ENCODE measurements at places on chromosomes 4 and X.
A peak's percentile ranks its signal among the peaks of the same experiment; 100 is the strongest.

DNA sequence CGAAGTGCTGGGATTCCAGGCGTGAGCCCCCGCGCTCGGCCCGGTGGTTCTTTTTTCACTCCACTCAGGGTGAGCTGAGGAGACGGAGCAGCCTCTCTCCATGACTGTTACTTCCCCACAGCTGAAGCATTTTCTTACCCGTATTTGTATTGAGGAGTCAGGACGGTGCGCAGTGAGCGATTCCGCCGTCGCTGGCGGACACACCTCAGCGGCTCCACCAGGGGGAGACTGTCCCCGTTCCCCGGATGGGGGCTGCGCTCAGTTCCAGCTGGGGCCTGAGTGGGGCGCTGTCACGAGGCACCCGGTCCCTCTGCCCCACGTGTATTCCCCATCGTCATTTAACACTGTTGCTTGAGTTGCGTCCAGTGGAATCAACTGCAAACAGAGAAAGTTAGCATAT lies 844.0 kb upstream of the FRG1 start:
- no peak for DNase-seq

- no peak for DNase-seq
Observed at GRCh38 chr4:73868206-73869129, 725 bp upstream of the CXCL1 start.

DNA sequence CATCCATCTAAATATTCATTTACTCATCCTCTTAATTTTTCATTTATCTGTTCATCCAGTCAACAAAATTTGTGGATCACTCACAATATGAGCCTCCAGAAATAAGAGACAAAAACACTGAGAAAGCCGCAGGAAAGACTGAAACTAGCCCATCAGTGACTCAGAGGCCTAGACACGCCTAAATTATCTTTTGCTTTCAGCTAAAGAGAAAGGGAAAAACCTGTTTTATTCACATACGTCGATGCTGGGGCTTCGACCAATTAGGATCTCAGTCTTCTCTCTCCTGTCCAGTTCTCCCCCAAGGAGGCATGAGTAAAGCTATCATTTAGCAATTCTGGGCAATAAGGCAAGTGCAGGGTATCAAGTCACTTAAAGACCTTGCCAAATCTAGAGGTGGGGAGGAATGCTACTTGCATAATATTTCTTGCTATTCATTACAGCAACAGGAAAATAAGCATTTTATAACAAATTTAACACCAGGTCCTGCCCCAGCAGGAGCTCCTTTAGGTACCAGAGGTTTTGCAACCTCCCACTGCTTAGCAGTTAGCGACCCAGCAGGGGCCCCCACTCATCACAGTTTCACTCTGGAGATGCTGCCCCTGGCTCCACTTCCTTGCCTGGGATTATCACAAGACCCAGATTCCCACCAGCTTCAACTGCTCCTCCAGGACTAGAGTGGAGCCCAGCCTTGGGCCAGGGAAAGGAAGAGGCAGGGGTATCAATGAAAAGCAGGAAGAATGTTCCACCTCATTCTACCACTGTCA lies 30.1 kb upstream of the TMEM154 start:
- DNase-seq = no peak

DNA sequence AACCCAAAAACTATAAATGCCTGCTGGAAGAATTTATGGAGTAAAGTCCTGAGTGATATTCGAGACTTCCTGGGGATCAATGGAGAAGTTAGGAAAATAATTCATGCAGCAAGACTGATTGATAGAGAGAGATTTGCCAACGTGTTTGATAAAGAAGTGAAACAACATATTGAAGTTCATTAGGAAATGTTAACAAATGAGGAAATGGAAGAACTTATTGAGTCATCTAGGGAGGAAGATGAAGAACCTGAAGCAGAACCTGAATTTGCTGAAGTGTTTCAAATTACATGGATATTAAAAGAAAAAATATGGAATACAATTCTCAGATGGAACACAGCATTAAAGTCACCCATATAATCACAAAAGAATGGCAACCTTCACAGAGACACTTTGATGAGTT lies 39.0 kb downstream of the DDX60 start:
- DNase-seq = peak; percentile 23

- no peak for DNase-seq
Observed at GRCh38 chr4:37964734-37965457, 4.7 kb downstream of the PTTG2 start.

DNA sequence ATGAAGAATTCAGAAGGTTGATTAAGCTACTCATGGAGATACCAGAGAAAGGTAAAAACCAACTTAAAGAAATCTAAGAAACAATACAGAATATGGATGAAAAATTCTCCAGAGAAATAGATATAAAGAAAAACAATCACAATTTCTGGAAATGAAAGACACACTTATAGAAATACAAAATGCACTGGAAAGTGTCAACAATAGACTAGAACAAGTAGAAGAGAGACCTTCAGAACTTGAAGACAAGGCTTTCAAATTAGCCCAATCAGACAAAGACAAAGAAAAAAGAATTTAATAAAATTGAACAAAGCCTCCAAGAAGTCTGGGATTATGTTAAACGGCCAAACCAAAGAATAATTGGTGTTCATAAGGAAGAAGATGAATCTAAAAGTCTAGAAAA lies 9.6 kb downstream of the STBD1 start:
- no peak for DNase-seq

DNA sequence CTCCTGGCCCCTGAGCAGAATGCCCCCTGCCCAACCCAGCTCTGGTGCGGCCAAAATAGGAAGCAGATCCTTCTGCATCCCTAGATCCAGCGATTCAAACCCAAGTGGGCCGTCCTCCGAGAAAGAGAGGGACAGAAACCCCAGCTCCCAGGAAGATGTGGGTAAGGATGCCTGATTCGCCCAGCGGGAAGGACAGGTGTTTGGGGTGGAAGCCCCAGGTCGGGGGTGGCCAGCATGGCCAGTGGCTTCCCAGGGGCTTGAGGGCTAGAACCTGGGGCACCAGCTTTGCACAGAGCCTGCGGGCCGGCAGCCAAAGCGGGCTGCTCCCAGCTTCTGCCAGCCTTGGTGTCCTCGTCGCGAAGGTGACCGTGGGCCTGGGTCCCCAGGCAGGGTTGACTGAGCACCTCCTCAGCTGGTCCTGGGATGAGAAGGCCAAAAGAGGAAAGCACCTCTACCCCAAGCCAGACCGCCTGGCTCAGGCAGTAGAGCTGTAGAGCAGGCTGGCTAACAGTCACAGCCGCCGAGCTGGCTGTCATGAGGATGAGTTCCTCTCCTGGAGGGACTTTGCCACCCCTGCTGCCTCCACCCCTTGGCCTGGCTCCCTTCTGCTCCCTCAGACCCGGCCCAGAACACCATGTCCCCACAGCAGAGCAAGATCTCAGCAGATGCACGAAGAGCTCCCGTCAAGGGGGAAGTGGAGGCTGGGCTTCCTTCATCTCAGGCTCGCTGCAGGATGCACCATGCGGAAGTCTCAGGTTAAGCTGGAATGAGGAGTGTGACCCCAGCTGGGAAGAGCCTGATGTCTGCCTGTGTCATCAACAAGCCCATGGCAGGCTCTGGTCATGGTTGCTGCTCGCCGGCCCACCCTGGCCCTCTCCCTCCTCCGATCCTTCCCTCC lies 59.9 kb downstream of the CPZ start:
- DNase-seq = no peak

DNA sequence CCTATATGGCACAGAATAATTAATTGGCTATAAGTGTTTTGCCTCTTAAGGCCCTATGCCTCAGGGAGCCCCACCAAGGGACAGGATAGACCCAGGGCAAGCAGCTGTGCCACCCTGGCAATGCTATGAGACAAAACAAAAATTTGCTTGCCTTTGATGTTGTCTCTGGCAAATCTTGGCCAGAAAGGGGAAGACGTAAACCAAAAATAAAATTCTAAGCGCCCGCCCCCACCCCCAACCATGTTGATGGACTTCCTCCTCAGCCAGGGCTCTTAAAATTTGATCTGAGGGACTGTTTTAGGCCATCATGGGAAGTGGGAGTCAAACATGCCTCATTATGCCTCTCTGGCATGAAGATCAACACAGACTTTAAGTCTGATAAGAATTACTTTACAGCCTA lies 130.5 kb upstream of the APOOL start:
- DNase-seq = no peak

DNA sequence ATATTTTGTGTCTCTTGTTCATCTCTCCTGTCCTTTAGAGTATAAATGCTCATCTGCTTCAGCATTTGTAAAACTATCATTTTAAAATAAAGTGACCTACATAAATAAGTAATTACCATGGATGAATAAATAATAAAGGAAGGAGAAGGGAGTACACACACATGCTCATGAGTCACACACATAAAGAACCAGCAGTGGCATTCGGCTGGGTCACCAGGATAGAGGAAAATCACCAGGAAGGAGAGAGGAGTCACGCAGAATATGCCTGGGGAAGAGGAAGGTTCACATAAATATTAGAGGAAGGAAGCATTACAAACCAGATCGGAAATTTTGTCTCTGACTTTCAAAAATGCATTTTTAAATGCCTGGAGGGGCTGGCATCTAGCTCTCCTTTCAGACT lies 38.5 kb upstream of the MED14 start:
- DNase-seq = peak; percentile 55

DNA sequence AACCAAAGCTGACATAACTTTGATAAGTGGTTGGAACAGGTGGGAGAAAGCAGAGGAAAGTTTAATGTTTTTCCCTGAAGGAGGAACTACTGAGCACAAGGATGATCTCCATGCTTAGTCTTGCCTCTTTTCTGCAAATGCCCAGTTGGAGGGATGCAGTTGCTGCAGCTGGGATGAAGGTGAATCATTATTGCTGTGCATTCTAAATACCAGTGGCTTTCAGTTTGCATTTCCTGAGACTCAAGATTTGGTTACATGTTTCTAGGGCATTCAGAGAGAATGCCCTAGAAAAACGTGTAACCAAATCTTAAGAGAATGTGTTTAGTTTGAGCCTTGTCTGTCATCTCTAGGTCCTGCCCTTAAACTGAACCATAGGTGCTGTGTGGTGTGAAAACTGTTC lies 42.2 kb downstream of the METTL14 start:
- no peak for DNase-seq

- no peak for DNase-seq
Observed at GRCh38 chr4:84957514-84958420, 8.7 kb downstream of the WDFY3 start.

- DNase-seq = peak; percentile 62
Observed at GRCh38 chr4:26148927-26149326, 171.9 kb upstream of the RBPJ start.

- no peak for DNase-seq
Observed at GRCh38 chr4:1214101-1215095, 34.5 kb downstream of the CTBP1 start.

- no peak for DNase-seq
Observed at GRCh38 chrX:15277604-15278003, 7.7 kb upstream of the ASB9 start.

DNA sequence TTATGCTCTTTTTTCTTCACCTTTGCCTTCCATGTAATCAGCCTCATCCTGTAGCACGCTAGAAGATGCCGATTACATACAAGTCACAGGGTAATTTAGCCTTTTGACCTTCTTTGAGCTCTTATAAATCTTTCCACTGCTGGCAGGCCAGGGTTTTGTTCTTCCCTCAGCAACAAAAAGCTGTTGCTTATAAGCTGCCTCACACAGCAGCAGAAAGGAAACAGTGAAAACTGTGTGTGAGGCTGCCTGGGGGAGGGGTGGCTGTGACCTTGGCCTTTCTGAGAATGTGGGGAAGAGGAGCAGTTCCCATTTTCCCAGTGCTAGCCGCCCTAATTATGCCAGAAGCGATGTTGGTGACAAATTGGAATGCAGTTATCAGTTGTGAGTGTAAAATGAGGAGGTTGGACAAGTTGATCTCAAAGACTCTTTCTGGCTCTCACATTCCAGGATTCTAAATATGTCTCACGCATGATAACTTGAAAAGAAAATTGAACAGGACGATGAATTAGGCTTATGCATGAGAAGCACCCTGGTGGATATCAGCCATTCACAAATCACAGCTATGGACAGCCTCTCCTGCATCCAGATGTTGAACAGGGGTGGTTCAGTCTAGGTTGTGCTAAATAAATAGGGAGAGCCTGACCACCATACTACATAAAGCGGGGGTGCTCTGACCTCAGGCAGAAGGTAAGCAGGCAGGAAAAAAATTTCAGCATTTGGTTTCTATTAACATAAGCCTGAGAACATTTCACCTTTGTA lies 25.7 kb downstream of the SLITRK2 start:
- DNase-seq = no peak

GRCh38 chr4:123816462-123816861 lies 419.9 kb downstream of the SPRY1 start:
- no peak for DNase-seq

DNA sequence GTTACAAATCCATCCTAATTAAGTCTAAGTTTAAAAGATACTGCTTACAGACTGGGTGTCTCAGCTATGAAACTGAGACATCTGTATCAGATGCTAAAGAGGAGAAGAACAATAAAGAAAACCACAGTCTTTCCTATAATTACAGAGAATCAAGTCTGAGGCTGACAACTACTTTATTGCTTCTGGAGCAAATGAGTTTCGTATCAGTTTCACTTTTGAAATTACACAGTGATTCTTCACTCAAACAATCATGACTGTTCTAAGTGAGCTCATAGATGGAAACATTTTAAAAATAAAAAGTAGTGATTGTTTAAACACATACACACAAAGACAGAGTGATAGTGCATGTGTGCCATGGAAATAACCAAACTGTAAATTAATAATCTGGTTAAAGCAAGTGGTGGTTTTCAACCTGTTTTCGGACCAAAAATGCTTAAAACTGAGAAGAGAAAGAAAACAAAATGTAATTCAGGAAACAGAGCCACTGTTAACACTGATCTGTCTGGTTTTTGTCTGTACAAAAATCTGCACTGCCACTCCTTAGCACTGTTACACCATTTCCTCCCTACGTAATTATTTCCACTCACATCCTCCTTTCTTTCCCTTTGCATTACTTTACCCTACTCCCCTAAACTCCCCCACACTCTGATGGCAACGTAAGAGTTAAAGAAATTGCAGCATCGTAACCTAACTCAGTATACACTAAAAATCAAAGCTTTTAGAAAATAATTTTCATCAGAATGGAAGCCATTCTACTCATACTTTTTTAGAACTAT lies 12.5 kb downstream of the RFC1 start:
- peak; percentile 82 for DNase-seq

DNA sequence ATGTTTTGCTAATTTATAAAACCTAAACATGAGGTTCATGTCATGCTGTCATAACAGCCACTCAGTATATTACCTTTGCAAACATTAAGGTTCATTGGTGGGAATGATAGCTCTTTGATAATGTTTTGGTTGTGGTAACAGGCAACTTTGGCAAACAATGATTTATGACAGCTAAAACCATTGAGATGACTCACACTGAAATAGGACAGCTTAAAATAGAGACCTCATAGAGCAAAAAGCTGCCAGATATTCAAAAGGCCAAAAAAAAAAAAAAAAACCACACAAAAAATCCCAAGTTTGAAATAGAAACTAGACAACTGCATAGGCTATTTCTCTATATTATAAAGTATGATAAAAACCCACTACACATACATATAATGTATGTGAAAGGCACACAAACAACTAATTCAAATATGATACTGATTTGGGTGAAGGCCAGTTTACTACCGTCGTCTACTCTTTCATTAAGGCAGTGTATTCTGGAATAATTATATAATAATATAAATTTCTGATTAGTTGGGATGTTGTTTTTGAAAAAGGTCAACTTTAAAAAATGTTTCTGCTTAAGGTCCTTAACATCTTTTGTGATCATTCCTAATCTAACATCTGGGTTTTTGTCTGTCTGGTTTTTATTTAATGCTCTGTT lies 646.0 kb upstream of the PITX2 start:
- DNase-seq = no peak

Data from suppressor macrophage treated with lipopolysaccharide for 4 hours (primary cell).